ENCODE measurements at places on chromosomes 6 and 20.

- DNase-seq, result no peak
These were observed 11.3 kb upstream of the CEP43 start for GRCh38 chr6:166987930-166988329.

GRCh38 chr6:15962449-15962764 lies 166.5 kb upstream of the MYLIP start:
- peak; percentile 30 for DNase-seq

DNA sequence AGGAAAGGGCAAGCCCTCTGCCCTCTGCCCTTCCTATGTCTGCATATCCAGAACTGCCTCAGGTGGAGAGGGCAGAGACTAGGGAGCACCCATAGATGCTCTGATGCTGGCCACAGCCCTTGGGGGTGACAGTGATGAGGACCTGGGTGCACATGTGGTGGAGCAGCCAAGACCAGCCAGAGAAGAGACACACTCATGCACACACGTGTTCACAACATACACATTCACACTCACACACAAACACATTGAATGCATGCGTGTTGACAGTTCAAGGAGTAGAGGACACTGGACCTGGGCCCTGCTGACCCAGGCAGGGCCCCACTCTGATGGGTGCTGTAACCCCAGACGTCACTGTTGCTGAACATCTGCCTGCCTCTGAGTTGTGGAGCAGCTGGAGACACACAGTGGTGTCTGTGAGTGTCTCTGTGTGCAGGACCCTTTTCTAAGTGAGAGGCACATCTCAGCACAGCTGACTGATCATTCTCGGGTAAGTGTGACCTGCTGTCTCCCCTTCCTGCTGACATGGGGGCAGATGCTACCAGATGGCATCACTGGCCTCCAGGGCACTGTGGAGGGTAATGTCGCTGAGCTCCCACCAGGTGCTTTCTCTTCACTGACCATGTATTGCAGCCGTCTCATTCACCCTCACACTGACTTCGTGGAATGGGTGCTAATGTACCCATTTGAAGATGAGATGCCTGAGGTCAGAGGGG lies 30.1 kb upstream of the MAS1L start:
- no peak for DNase-seq

DNA sequence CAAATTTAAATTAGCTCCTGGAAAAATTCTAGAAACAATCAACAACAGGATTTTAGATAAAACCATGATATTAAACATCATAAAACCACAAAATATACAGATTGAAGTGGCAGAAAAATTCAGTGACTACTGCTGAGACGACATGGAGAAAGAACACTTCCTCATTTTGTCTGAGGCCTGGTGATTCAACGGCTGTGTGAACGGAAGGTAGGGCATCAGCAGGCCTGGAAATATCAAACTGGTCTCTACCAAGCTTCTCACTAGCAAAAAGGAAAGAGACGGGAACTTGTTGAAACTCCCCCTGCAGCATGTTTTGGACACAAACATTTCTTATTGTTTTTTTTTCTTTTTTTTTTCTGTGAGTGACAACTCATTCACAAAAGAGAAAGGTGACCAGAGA lies 58.0 kb upstream of the AHI1 start:
- DNase-seq, result no peak

DNA sequence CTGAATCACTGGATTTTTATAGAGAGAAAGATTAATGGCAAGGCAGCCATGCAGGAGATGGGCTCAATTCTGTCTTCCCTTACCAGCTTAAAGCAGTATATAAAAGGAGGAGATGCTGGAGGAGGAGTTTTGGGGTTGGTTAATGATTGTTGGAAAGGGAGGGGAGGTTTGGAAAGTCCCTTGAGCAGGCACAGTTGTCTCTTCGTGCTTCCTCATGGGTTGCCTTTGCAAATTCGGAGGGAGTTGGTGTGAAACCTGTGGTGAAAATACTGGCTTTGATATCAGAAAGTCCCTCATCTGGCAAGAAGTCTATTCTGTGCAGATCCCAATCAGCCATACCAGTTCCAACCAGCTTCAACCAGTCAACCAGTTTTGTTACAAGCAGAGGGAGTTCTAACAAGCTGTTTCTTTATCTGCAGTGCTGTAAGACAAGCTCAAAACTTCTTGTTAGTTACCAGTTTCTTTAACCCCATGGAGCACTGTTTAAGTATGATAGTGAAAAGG lies 107.0 kb downstream of the HIVEP1 start:
- no peak for DNase-seq

GRCh38 chr20:21027569-21027968 lies 78.6 kb downstream of the LINC00237 start:
- peak; percentile 16 for DNase-seq

DNA sequence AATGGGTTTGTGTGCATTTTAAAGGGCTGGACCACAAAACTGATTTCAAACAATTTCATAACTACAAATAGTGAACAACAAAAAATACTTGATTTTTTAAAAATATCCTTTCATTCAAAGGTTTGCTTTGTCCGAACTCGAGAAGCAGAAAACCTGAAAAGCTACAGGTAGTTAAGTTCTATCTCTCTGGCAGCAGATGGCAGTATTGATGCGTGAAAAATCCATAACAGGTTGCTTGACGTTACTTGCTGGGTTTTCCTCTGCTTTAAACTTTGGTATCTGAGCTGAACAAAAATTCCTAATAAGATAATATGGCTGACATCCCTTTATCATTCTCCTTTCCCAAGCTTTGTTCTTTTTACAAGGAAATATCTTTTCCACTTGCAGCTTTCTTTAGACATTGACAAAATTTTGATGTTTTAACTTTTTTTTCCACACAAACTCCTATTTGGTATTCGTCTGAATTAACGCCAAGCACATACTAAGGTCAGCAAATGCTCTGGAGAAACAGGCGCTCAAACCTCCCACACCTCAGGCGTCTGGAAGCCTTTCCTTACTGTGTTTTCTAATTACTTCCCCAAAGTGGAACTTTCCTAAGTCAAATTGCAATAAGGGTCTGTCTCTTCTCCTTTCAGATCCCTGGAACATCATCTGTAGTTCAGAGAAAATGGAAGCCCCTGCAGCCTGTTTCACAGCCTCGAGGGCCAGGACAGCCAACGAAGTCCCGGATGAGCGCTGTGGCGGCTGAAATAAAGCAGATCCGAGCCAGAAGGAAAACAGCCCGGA lies 50.3 kb upstream of the GFRAL start:
- peak; percentile 51 for DNase-seq

GRCh38 chr6:122616877-122617276 lies 6.7 kb downstream of the PKIB start:
- no peak for DNase-seq

GRCh38 chr20:57948180-57948955 lies 238.6 kb upstream of the PMEPA1 start:
- DNase-seq, result no peak

DNA sequence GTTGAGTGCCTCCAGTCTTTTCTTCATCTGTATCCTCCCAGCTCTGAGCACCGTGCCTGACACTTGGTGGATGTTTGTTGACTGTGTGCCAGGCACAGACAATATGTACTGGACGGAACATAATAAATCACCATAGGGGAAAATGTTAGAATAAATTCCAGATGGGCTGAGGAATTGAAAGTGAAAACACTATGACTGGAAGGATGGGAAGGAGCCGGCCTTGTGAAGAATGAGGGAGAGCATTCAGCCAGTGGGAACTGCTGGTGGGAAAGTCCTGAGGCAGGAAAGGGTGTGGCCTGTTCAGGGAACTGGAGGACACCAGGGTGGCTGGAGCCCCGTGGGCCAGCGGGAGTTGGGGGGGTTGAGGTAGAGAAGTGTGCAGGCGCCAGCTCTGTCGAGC lies 75.4 kb downstream of the MTHFD1L start:
- DNase-seq, result no peak

- DNase-seq, result peak; percentile 89
These were observed 152.8 kb downstream of the TAF4 start for GRCh38 chr20:61912665-61913422.

DNA sequence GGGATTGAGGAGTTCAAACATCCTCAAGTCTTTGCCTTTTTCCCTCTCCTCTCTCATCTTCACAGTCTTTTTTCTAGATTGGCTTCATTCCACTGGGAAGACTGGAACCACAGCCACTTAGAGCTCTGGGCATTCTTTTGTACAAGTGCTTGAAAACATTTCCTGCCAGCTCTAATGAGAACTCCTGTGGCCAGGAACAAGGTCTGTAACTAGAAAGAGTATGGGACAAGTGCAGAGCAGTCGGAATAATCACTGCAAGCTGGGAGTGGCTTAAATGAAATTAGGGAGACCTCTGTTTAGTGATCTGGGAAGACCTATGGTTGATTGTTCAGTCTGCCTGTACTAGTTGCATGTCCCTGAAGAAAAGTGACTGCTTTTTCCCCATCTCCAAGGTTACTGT lies 41.0 kb upstream of the SMIM8 start:
- no peak for DNase-seq

- DNase-seq, result no peak
These were observed 23.7 kb upstream of the SEC63 start for GRCh38 chr6:107981695-107982094.

GRCh38 chr6:79610306-79611009 lies 20.7 kb upstream of the SH3BGRL2 start:
- DNase-seq, result no peak

- DNase-seq, result no peak
These were observed 110.1 kb downstream of the MAFB start for GRCh38 chr20:40578961-40579360.

DNA sequence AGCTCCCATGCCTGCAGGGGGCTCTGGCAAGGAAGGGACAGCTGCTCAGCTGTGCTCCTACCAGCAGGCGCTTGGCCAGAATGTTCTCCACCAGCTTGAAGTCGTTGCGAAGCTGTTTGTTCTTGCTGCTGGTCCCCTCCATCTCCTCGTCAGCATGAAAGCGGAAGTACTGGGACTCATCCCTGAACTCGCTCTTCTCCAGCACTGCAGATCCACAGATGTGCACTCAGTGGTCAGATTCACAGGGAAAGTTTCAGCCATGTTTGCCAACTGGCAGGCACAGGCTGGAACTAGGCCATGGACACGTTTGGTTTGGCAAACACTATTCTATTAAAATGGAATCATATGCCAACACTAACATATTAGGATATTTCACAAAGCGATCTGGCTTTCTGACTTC lies 167.9 kb downstream of the PREX1 start:
- no peak for DNase-seq

DNA sequence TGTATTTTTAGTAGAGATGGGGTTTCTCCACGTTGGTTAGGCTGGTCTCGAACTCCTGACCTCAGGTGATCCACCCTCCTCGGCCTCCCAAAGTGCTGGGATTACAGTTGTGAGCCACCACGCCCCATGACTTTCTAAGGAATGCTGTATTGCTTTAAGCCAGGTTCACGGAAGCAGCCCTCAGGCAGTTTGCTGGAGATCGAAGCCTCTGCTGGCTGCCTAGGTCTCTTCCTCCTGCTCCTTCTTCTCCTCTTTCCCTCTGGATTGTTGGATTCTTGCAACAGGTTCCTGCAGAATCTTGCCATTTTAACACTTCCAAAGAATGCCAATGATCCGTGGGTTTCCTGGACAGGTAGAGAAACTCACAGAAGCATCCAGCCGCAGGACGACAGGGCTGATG lies 29.3 kb upstream of the B4GALT5 start:
- DNase-seq, result no peak

GRCh38 chr6:127177923-127178231 lies 59.4 kb downstream of the RSPO3 start:
- DNase-seq, result no peak

- DNase-seq, result no peak
These were observed 5.5 kb downstream of the TULP1 start for GRCh38 chr6:35507221-35507620.

DNA sequence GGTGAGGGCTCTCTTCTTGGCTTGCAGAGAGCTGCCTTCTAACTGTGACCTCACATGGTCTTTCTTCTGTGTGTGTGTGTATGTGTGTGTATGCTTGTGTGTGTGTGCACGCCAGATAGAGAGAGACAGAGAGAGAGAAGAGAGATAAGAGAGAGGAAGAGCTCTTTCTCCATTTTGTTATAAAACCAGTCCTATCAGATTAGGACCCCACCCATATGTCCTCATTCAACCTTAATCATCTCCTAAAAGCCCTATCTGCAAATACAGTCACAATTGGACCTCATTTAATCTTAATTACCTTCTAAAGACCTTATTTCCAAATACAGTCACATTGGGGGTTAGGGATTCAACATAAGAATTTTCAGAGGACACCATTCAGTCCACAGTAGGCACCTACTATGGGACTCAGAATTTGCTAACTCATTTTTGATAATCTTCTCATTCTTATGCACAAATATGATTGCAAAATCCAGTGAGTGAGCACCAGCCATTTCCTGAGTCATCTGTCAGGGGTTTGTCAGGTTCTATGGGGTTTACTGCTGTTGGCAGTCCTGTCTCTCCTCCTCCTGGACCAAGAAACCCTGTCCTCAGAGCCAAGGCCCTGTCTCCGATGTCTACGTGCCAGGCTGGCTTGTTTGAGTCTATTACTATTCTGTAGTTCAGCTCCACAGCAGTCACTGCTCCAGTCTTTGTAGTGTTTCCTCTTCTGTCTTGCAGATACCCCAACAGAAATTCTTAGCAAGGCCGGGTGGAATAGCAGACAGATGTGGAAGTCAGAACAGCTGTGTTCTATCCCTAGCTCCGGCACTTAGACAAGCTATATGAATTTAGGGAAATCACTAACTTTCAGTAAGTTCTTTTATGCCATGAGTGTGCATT lies 59.0 kb upstream of the FAM184A start:
- no peak for DNase-seq

DNA sequence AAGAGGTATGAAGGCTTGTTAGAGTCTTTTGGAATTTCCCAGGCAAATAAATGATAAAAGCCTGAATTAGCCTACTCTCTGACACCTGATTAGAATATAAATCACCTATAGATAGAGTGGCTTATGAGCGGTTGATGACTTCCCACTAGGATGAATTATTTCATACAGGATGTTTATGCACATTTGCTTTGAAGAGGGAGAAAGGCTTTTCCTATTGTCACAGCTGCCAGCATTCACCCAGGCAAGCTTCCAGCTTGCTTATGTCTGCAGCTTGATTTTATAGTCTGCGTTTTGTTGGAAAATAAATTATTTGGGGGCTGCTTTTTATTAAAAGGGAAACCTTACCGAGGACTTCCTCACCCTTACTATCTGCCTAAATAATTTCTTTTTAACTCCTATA lies 51.3 kb upstream of the EIF2S2 start:
- DNase-seq, result no peak

GRCh38 chr6:22845467-22845866 lies 276.1 kb downstream of the HDGFL1 start:
- DNase-seq, result no peak

GRCh38 chr20:61185181-61185580 lies 66.9 kb upstream of the CDH4 start:
- no peak for DNase-seq

- DNase-seq, result no peak
These were observed 373.4 kb upstream of the SYNCRIP start for GRCh38 chr6:86016077-86016476.

- no peak for DNase-seq
These were observed 3.7 kb downstream of the FAM162B start for GRCh38 chr6:116761779-116762178.
